Osteocyte (in vitro differentiated cells): ENCODE measurements at places on chromosomes 12 and 14.

DNA sequence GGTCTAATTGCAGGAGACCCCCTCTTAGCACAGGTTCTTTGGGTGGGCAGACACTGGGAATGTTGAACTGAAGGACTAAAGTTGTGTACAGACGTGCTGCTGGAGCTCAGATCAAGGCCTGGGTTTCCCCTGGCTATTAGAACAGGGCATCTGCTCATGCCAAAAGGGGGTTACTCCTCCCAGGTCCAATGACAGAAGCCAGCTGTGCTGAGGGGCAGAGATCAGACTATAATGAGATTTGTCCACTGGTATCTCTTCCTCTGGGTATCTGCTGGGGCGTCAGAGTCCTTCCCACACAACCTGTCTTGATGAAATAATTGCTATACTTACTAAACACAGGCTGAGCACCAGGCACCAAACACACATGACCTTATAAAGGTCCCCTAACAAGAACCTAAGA lies 42.6 kb downstream of the LTBP2 start:
- no peak for DNase-seq

DNA sequence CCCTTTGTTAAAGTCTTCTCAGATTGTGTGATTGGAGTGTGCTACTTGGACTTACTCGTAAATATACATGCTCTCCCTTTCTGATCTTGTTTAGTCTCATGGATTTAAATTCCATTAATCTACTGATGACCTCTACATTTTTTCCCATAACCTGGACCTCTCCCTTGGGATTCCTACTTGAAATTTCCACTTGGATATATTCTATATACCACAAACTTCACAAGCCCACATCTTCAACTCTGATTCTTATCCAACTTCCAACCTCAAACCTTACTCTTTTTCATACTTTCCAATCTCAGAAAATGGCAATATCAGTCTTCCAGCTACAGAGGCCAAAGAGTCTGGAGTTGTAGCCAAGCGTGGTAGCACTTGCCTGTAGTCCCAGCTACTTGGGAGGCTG lies 49.1 kb upstream of the OTOGL start:
- DNase-seq: no peak

GRCh38 chr14:99578541-99579101 lies 25.4 kb downstream of the CCDC85C start:
- no peak for DNase-seq

DNA sequence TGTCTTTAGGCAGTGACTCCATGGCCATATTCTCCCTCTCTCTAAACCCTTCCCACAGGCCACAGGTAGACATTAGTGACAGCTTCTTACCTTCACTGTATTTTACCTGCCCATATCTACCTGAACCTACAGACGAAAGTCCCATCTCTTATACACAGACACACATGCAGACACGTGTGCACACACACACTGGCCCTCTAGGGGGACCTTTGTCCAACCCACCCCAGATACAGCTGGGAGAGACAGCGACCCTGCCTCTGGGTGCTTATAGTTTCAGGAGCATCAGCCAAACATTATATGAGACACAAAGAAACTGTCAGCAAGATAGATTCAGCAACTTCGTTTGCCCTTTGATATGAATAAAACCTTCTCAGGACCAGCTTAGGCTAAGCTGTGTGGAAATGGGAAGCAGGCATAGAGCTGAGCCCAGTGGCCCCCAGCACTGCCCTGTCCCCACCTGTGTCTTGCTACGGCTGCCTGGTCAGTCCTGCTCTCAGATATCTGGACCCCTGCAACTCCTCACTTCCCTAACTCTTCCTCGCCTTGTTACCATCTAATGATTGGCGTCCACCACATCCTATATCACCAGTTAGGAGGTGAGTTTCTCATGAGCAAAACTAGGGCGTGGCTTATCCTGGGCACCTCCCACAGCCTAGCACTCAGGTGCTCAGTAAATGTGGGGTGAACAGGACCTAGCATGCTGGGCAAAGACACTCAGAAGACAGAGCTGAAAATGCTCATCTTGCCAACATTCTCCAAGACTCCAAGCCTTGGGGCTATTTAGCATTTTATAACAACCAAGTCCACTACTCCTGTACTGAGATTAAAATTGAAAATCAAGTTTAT lies 12.0 kb upstream of the CD9 start:
- no peak for DNase-seq

GRCh38 chr12:121781998-121782979 lies 11.2 kb downstream of the RHOF start:
- no peak for DNase-seq

- no peak for DNase-seq
Measured at GRCh38 chr12:119938049-119938667, 50.9 kb upstream of the BICDL1 start.

- DNase-seq: no peak
Measured at GRCh38 chr12:97308576-97309198, 153.9 kb upstream of the RMST start.

GRCh38 chr14:64442300-64442988 lies 22.9 kb upstream of the AKAP5 start:
- DNase-seq: no peak

DNA sequence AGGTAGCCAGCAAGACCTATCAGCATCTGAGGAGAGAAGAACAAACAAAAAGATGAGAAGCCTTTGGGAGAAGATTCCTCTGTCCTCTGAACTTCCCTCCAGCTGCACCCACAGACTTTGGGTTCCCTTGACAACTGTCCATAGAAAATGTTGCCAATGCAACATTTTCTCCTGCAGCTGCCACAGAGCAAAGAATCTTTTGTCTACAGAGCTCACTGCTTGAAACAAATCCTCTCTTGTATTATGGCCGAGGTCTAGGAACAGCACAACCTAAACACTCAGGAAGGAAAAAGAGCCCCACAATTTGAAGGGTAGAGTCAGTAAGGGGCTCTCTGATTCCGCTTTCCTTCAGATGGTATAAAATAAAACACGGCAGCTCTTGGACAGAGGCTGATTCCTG lies 14.3 kb downstream of the POMT2 start:
- no peak for DNase-seq

DNA sequence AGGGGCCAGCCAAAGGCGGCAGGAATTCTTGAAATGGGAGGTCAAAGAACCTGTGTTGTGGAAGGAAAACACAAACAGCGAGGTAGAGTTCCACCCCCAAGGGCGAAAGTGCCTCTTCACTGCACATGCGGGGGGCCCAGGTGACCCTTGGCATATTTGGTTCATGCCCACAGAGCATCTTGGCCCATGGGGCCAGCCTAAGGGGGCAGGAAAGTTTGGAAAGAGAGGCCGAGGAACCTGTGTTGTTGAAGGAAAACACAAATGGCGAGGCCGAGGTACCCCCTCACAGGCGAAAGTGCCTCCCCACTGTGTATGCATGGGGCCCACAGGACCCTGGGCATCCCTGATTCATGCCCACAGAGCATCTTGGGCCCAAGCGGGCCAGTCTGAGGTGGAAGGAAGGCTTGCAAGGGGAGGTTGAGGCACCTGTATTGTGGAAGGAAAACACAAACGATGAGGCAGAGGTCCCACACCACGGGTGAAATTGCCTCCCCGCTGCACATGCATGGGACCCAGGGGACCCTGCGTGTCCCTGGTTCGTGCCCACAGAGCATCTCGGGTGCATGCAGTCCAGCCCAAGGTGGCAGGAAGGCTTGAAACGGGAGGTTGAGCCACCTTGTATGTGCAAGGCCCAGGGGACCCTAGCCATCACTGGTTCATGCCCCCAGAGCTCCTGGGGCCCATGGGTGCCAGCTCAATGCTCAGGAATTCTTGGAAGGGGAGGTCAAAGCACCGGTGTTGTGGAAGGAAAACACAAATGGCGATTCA lies 384.1 kb downstream of the ALG10 start:
- DNase-seq: peak; percentile 76

GRCh38 chr12:92175961-92176360 lies 30.3 kb upstream of the BTG1 start:
- no peak for DNase-seq

GRCh38 chr14:67428501-67429031 lies 16.6 kb upstream of the PLEK2 start:
- no peak for DNase-seq

DNA sequence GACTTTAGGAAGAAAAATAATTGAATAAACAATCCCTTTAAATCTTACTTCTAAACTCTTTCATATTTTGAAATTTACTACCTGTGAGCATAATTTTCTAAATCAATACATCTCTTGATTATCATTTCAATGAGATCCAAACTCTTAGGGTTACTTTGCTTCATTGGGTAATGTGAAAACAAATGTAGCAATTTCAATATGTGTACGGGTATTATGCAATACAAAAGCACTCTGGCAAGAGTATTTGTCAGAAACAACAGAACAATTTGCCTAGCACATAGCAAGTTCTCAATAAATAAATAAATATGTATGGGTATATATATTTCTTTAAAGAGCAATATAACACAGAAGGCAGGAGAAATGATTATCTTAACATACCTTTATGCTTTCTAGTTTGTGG lies 77.1 kb downstream of the PLEKHG7 start:
- DNase-seq: no peak

DNA sequence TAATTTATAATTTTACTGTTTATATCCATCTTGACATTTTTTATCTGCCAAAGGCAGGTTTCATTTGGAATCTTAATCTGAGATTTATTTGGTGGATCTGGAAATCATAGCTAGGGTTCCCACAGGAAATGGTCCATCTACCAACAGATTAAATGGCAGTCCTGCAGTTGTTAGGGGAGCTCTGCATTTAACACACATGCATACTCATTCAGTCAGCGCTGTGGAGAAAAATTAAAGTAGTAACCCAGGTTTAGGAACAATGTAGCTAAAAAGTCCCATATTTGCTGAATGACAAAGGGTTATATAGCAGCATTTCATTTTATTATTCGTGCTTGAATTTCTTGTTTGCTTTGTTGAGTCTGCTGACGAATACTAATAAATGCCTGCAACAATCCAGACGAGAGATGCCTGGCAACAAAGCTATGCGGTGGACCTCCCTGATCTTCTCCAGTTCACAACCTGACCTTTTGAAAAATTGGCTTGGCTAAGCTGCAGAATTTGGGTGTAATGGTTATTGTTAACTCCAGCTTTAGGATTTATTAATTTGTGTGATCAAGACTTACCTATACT lies 59.8 kb downstream of the MIPOL1 start:
- no peak for DNase-seq

DNA sequence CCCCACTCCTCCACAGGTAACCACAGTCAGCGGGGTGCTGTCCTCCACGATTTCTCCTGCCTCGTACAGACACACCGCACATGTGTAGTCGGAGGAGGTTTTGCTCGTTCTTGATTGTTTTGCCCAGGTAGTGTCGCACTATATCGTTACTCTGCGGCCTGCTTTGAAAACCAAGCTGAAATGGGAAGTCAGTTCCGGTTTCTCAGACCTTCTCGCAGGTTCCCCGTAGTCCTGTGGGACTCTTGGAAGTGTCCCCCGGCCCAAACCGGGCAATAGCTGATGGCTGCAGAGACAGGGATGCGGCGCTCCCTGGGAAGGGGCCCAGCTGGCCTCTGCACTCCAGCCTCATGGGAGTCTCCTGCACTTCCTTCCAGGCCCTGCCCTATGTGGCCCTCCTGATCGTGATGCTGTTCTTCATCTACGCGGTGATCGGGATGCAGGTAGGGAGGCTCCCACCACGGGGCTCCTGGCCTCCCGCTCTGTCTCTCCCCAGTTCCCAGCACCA lies 141.3 kb upstream of the FKBP4 start:
- DNase-seq: no peak

- no peak for DNase-seq
Measured at GRCh38 chr14:95191445-95192199, 34.3 kb upstream of the DICER1 start.

DNA sequence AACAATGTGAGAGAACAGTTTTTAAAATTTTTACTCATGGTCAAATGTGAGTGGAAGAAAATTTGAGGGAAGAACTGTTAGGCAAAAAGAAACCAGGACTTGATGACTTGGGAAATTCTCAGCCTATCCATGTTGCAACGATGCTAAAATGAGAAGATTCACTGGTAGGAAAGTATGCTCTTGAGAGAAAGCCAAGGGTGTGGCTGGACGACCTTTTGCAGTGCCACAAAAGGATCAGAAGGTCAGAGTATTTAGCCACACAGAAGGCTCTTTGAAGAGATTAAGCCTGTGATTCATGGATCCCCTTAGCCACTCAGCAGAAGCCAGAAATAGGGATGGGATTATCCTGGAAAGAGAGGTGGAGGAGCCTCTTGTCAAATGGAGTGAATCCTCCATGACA lies 336.8 kb downstream of the LRIG3 start:
- no peak for DNase-seq

DNA sequence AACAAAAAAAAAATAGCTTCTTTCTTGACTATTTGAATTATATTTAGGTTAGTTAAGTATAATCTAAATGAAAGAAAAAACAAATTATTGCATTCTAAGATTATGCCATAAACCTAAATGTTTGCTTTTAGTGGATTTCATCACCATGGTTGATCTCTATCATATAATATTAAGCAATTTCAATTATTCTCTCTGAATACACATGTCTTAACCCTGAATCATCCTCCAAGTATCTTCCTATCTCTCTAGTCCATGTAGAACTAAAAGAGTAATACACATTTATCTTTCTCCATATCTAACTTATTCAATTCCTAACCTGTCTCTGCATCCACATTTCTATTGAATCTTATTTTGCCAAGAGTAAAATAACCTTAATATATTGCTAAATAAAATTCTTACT lies 59.6 kb downstream of the PPFIA2 start:
- no peak for DNase-seq

GRCh38 chr14:77023001-77023996 lies 5.2 kb downstream of the IRF2BPL start:
- DNase-seq: no peak

DNA sequence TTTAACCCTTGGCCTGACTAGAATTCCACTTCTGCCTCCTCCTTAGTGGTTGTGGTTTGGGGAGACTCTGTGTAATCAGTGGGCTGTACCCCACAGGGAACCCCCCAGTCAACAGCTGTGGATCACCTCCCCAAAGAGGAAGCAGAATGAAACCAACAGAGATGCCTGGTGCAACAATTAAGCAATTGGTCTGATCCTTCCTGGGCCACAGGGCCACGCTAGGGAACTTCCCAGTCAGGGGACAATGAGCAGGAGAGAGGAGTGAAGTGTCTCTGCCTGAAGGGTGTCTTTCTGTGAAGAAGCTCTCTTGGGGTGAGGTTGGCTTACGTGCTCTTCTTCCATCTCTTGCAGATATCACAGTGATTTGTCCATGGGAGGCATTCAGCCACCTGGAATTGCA lies 8.2 kb downstream of the PDE6H start:
- DNase-seq: no peak

GRCh38 chr12:53483979-53484377 lies 15.3 kb downstream of the MAP3K12 start:
- no peak for DNase-seq

DNA sequence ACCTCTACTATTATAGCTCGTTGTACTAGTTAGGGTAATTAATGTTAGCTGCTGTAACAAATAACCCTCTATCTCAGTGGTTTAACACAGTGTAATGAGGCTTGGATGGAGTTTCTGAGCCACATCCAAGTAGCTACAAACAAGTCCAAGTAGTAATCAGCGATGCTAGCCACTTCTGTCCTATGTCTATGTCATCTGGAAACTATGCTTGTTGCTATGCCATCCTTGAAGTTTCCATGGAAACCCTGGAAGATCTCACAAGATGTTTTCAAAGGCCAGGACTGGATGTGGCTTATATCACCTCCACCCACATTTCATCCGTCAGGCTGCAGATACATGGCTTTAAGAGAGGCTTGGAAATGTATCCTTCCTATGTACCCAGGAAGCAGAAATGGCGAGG lies 422.1 kb downstream of the AACS start:
- no peak for DNase-seq

- peak; percentile 62 for DNase-seq
Measured at GRCh38 chr12:106673141-106673540, 90.3 kb downstream of the RFX4 start.
